Fibroblast of villous mesenchyme (primary cell): ENCODE measurements at places on chromosomes 7 and 10.

DNA sequence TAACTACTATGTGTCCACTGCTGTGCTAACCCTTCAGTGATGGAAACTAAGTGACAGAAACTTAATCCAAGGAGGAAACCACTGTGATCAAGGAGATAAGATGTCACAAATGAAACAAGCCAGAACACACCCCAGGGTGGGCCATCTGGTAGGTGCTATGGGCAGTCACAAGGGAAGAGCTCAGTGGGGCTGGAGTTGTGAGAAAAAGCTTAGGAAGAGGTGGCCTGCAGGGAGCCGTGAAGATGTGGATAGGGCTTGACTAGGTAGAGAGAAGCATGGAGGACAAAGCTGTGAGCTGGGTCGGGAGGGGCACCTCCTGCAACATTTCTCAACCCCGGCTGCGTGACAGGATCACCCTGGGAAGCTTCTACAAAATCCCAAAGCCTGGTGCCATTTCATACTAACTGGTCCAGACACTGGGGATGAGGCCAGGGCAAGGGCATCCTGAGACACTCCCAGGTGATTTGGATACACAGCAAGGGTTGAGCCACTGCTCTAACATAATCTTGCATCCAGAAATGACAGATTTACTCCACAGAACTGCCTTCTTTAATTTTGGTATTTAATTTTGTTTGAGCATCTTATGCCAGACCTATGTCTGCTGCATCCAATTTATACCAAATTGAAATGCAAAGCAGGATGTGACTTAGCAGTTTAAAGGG, 69.3 kb downstream of the OSBPL3 start:
- peak; percentile 46 for DNase-seq

- no peak for DNase-seq
Measured at GRCh38 chr7:4879396-4880081, 4.0 kb downstream of the RADIL start.

DNA sequence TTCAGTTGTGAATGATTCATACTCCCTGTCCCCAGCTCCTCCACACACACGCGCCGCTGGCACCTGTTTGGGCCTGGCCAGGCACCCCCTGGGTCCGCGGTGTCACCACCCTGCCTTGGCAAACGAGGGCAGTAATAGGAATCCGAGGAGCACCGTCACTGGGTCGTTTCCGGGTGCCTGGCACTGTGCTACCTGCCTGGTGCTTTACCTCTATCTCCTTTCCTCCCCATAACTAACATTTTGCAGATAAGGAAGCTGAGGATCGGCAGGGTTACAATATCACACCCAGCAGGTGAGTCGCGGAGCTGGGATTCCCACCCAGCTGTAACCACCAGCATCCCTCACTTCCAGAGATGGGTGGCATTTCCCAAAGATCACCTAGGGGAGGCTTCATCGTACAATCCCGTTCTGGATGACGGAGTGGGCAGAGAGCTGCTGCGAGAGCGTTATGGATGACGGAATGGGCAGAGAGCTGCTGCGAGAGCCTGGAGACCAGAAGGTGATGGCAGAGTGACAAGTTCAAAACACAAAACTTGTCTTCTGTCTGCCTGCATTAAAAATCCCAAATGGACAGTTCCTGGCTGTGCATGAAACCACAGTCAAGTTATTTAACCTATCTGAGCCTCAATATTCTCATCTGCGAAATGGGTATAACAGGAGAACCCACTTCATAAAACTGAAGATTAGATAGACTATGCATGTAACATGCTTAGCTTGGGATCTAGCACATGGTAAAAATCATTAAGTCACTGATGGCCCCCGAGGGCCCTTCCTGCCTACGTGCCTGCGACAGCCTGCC, 1.1 kb upstream of the HSPA12A start:
- no peak for DNase-seq

DNA sequence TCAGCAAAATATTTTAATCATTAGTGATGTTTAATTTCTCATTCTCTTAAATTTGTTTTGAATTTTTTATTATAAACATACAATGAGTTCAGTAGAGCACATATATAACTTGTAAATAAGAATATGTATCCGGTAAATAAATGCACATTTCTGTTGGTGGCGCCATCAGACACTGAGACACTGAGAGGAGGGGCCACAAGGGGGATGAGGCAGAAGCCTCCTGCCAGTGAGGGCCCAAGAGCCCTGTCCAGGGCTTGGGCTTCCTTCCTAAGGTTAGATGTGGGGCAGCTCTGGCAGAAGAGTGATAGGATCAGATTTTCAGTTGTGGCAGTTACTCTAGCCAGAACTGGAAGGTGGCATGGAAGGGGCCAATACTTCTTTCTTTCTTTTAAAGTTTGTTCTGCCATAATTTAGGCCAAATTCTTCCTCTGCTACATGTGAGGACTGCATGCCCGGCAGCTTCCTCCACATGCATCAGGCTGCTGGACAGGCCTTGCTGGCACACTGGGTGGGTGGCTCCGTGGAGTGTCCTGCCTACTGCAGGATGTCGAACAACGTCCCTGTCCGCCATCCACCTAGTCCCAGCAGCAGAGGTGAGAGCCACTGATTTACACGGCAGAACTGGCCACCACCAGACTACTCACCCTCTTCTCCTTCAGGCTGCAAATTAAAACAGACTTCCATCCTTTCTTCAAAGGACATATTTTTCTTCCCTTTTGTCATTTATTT, 13.2 kb downstream of the PTPRN2 start:
- DNase-seq, result no peak

GRCh38 chr7:94530109-94530508, 20.5 kb downstream of the CASD1 start:
- DNase-seq, result no peak

- no peak for DNase-seq
Measured at GRCh38 chr10:133251388-133252222, 13.9 kb downstream of the VENTX start.

GRCh38 chr10:43035800-43036199, 41.1 kb upstream of the RET start:
- DNase-seq, result no peak

GRCh38 chr10:7955446-7955845, 99.0 kb upstream of the GATA3 start:
- DNase-seq, result no peak

DNA sequence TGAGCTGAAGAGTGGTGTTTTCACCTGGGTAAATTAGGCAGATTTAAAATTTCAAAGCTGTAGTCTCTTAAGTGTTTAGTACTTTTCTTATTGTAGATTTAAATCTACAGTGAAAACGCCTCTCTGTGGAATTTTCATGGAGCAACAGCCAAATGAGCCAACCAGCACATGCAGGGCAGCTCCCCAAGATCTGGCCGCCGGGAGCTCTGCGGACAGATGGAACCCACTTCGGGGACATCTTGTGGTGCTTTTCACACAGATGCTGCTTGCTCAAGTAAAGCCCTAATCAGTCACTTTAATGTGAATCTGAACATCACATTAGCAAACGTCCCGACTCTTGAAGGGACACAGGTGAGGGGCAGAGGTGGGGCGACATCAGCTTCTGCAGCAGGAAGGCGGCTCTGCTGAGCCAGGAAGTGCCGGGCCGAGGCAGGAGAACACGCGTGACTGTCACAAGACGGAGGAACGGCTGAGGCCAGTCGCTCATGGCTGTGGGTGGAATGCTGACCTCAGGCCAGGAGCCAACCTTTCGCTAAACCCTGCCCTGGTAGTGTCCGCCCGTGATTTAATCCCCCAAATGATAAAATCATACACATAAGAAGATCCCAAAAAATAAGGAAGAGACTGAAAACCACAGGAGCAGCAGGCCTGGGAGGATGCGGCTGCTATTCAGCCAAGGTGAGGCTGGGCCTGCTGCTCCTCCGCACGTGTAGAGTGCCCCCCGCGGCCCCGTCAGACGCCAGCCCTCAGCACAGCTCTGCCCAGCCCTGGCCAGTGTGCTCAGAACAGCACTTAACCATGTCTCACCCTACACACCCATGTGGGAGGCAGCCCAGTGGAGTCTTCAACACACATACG, 256.8 kb downstream of the ZMYND11 start:
- DNase-seq, result no peak

GRCh38 chr10:121527690-121528089, 70.6 kb downstream of the FGFR2 start:
- peak; percentile 44 for DNase-seq

DNA sequence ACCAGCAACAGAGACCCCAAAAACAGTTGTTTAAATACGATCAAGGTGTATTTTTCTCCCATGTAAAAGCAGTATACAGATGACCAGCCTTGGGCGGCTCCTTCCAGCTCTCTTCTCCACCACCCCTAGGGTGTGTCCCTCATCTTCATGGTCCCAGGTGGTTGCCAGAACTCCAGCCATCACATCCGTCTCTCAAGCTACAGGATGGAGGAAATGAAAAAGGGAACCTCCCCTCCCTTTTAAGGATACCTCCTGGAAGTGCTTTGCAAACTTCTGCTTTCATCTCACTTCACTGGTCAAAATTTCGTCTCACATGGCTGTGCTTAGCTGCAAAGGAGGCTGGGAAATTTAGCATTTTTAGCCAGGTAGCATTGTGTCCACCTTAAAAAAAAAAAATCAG, 59.3 kb downstream of the C10orf105 start:
- DNase-seq, result no peak

- peak; percentile 97 for DNase-seq
Measured at GRCh38 chr7:105776068-105776790, 100.2 kb downstream of the ATXN7L1 start.
